ENCODE measurements at places on chromosomes 3 and 15. TPM values are rescaled to one million over a fixed set of nuclear protein-coding genes. Genes with fewer than 3 reads are reported as not detected.
A peak's percentile ranks its signal among the peaks of the same experiment; 100 is the strongest.

The SPTBN5 gene
- total RNA-seq = 3.1 TPM

- H3K4me1 ChIP-seq = peaks cover 3% of the 10 kb centered on the region
- H3K36me3 ChIP-seq = no peaks in the 10 kb centered on the region
- DNase-seq = no peak
- H3K4me3 ChIP-seq = no peak overlapping the region
- no peaks in the 10 kb centered on the region for H3K27me3 ChIP-seq
These were observed 120.7 kb downstream of the VGLL4 start for GRCh38 chr3:11522953-11523571.

- no peaks in the 10 kb centered on the region for H3K4me1 ChIP-seq
- H3K27me3 ChIP-seq = no peaks in the 10 kb centered on the region
- no peaks in the 10 kb centered on the region for H3K36me3 ChIP-seq
These were observed 66.6 kb downstream of the USF3 start for GRCh38 chr3:113629584-113630421.

- no peaks in the 10 kb centered on the region for H3K36me3 ChIP-seq
- no peak overlapping the region for H3K4me3 ChIP-seq
- no peak overlapping the region for H3K27ac ChIP-seq
- H3K27me3 ChIP-seq = no peaks in the 10 kb centered on the region
- no peak for DNase-seq
These were observed 174.7 kb upstream of the CNTN3 start for GRCh38 chr3:74789111-74789510.

DNA sequence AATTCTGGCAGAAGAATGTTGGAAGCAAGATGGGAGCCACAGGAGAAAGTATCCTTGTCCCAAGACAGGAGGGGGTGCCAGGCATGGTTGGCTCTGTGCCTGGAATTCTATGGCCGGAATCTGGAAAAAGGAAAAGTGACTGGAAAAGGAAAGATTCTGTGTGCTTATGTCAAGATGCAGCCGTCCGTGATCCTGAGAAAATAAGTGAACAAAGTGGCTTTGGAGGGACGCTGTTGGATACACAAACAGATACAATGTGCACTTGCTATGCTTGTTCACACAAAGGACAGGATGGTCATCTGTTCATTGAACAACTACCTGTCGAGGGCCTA, 28.5 kb upstream of the MUC20 start:
- H3K4me3 ChIP-seq = no peak overlapping the region
- H3K36me3 ChIP-seq = no peaks in the 10 kb centered on the region
- no peaks in the 10 kb centered on the region for H3K27me3 ChIP-seq
- DNase-seq = peak; percentile 64
- peaks cover 25% of the 10 kb centered on the region for H3K4me1 ChIP-seq
- no peak overlapping the region for H3K27ac ChIP-seq
